ENCODE measurements at places on chromosomes 12 and 14.

GRCh38 chr12:53737093-53737808, 10.0 kb upstream of the CALCOCO1 start:
- DNase-seq: no peak

GRCh38 chr14:91264151-91265150, 19.9 kb upstream of the GPR68 start:
- no peak for DNase-seq

DNA sequence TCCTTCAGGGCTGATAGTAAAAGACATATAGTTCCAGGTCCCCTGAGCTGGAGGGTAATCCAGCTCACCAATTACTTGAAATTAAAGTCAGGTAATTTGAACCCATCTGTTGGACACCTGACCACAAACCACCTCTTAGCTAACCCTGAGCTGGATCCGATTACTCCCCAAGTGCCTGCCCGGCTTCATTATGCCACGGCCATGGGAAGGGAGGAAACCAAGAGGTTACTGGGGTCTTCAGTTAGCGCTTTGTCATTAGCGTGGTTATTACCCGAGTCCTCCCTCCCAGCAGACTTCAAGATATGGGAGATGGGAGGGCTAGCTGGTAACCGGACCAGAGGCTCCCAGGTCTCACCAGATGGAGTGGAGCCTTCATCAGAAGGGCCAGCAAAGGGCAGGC, 1071.4 kb downstream of the BCL11B start:
- no peak for DNase-seq

DNA sequence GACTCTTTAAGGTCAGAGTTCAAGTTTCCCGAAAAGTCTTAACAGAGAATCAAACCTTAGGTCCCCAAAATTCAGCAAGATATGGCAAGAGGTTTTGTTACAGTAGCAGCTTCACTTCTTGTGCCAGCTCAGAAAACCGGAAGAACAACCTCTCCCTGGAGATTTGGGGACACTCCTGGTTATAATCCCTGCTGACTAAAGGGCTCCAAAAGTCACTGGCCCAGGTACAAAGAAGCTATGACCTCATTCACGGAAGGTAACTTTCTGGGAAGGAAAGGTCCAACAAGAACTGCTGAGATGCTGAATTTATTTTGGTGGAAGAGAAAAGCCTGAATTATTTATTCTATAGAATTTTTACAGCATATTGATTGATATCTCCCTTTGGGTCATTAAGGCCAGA, 55.6 kb upstream of the DIO2 start:
- DNase-seq: no peak

DNA sequence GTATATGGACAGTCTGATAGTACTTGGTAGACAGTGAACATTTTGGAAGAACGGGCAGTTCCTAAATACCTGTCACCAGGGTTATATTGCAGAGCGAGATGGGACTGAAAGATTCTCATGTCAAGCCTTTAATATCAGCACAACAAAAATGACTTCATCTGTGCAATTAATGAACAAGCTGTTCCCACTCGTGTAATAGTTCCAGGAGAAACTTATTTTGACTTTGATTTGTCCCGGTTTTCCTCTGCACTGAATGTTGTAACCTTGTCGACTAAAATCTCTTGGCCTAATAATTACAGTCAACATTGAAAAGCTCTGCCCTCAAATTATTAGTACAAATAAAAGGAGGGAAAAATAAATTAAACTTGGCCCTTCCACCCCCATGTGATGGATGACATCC, 79.5 kb downstream of the WASHC3 start:
- no peak for DNase-seq

GRCh38 chr12:89262855-89263552, 89.3 kb downstream of the DUSP6 start:
- DNase-seq: no peak

GRCh38 chr12:11681207-11681606, 31.7 kb downstream of the ETV6 start:
- no peak for DNase-seq

GRCh38 chr12:111024205-111024801, 103.9 kb upstream of the MYL2 start:
- DNase-seq: no peak
